ENCODE measurements at places on chromosomes 7 and 10.

- no peak for DNase-seq
Observed at GRCh38 chr7:142964502-142965246, 2.5 kb upstream of the KEL start.

- no peak for DNase-seq
Observed at GRCh38 chr7:82605247-82605864, 161.8 kb upstream of the CACNA2D1 start.

- DNase-seq = no peak
Observed at GRCh38 chr10:72316386-72316700, 38.4 kb downstream of the DNAJB12 start.

- no peak for DNase-seq
Observed at GRCh38 chr10:28743576-28743975, 66.3 kb downstream of the BAMBI start.

GRCh38 chr7:151644554-151644953 lies 124.9 kb upstream of the RHEB start:
- DNase-seq = no peak

- no peak for DNase-seq
Observed at GRCh38 chr7:8274589-8274988, 12.6 kb upstream of the ICA1 start.

DNA sequence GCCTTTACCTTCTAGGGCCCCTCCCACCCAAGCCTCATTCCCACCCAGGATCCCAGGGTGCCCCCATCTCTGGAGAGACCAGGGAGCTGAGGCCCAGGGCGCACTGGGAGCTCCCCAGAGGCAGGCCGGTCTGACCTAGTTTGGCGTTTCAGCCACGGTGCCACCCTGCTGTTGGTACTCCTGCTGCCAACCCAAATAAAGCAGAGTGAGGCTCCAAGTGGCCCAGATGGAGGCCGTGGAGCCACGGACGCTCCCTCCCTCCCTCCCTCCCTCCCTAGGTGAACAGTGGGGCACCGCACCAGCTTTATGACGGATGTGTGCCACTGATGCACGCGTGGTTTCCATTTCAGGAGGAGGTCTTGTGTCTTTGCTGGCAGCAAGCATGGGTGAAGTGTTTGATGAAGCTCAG lies 1.8 kb downstream of the INPP5A start:
- peak; percentile 42 for DNase-seq

DNA sequence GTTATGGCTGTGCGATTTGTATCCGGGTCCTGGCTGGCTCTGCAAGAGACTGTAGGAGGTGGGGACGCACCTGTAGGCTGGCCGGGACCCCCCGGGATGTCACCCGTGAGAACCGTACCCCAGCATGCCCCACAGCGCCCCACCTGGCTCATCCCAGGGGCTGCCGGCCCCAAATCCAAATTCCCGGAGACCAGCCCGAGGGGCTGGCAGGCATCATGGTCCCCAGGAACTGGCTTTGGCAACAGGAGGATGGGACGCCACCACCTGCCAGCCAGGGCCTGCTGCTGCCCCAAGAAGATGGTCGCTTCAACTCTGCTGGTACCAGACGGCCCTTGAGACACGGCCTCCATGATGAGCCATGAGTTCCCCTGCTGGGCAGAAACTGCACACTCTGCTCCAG lies 239.4 kb downstream of the ELFN1 start:
- DNase-seq = no peak

- DNase-seq = peak; percentile 2
Observed at GRCh38 chr10:111379534-111380187, 302.8 kb downstream of the ADRA2A start.

DNA sequence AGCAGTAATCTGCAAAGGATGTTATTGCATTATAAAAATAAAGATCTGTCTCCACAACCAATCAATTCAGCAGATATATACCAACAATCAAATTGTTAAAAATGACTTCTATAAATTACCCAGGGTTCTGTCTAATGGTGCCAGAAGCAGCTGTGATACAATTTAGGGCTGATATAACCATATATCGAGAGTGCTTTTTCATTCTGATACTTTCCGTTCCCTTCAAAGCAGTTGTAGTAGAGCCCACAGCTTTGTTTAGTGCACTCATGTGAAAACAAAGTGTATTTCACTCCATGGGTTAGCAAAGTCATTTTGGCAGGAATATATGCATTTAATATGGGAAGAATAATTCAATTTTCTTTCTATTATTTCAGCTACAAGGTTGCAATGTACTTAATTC lies 83.1 kb upstream of the CHCHD3 start:
- no peak for DNase-seq

DNA sequence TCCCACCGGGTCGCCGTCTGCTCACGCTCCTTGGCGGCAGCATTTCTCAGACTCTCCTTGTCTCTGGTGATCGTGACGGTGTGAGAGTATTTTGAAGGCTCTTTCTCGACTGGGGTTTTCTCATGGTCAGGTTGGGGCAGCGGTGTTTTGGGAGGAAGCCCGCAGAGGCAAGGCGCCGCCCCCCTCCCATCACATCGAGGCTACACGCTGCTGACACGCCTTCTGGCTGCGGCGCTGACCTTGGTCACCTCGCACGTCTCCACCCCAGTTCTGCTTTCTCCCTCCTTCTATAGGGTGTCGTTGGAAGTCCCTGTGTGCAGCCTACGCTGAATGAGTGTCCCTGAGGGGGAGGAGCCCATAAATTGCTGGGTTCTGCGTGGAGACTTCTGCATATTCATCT lies 55.2 kb downstream of the GLRX3 start:
- no peak for DNase-seq

GRCh38 chr7:143728333-143728862 lies 29.1 kb downstream of the CTAGE6 start:
- DNase-seq = no peak

- no peak for DNase-seq
Observed at GRCh38 chr10:128922172-128922571, 544.9 kb upstream of the MGMT start.

- no peak for DNase-seq
Observed at GRCh38 chr7:99129001-99129400, 14.9 kb downstream of the SMURF1 start.

GRCh38 chr7:66413379-66414114 lies 208.4 kb downstream of the TPST1 start:
- DNase-seq = peak; percentile 74

GRCh38 chr10:108787932-108788331 lies 1135.4 kb downstream of the XPNPEP1 start:
- no peak for DNase-seq

GRCh38 chr7:105352018-105352612 lies 36.6 kb downstream of the SRPK2 start:
- peak; percentile 9 for DNase-seq

DNA sequence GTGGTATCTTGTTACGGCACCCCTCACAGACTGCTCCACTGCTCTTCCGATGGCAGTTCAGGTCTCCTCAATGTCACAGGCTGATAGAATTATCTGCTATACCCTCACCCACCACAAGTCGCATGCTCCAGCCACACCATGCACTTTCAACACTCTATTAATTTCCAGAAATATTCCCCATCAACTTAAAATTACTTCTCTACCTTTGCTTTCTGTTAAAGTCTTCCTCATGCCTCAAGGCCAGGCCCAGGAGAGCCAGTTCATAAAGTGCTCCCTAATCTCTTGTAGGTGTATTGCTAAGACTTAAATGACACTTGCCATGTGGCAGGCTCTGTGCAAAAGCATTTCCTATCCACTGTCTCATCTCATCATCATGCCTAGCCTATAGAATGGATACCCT lies 105.9 kb upstream of the ARID5B start:
- no peak for DNase-seq

DNA sequence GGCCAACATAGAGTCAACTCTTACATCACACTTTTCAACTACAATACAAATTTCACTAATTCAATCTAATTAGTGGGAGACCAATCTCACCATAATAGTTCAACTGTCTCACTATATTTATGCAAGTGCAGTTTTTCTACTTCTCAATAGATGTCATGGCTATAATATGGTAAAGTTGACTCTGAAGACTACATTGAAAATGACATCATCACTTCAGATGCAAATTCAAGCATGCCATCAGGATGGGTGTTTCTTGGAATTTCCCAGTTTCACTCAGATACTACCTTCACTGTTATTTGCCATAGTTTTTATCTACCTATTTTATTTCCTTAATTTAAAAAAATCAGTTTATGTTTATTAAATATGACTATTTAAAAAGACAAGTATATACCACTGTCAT lies 67.1 kb downstream of the ABLIM1 start:
- DNase-seq = no peak

GRCh38 chr10:70974920-70975319 lies 86.6 kb upstream of the PCBD1 start:
- no peak for DNase-seq

- peak; percentile 23 for DNase-seq
Observed at GRCh38 chr7:497946-498655, 21.5 kb downstream of the PDGFA start.

GRCh38 chr7:111098926-111099250 lies 8.0 kb downstream of the LRRN3 start:
- no peak for DNase-seq

GRCh38 chr7:1910827-1911226 lies 240.8 kb downstream of the ELFN1 start:
- no peak for DNase-seq

- peak; percentile 75 for DNase-seq
Observed at GRCh38 chr10:96618653-96619052, 31.8 kb upstream of the TM9SF3 start.

GRCh38 chr10:62732841-62733653 lies 71.5 kb upstream of the ADO start:
- no peak for DNase-seq
